ENCODE measurements at places on chromosomes 7 and 10.

DNA sequence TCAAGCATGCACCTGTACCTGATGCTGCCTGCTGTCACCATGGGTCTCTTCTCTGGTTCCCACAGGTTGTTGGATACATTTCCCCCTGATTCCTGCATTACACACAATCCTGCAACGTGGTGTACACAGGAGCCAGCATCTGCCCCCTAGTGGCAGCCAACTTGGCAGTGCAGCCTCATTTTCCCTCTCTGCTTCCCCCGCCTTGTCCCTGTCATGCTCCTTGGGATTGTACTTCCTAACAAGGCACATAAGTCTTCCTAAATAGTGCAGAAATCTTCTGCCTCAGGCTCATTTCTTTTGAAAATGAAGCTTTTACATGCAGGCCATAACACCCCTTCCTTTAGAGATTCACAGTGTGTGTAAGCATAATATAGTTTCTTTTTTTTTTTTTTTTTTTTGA lies 387.5 kb downstream of the CCSER2 start:
- no peak for DNase-seq

- no peak for DNase-seq
Measured at GRCh38 chr7:20503278-20503950, 112.1 kb upstream of the ABCB5 start.

DNA sequence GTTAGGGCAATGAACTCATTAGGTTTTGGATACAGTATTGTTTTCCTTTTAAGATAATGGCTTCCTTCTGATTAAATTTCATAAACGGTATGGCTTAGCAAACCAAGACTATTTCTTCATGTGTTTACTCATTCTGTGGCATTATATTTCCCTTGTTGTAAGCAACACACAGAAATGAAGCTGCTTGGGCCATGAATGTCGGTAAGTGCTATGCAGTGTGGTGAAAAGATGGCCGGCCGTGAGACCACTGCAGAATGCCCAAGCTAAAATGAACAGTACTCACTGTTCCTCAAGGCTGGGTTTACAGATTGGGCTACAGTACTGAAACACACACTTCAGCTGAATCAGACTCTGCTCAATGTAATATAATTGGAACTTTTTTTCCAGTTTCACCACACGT lies 8.1 kb downstream of the APBB1IP start:
- DNase-seq: no peak

- DNase-seq: no peak
Measured at GRCh38 chr7:38781991-38782390, 127.0 kb downstream of the VPS41 start.

DNA sequence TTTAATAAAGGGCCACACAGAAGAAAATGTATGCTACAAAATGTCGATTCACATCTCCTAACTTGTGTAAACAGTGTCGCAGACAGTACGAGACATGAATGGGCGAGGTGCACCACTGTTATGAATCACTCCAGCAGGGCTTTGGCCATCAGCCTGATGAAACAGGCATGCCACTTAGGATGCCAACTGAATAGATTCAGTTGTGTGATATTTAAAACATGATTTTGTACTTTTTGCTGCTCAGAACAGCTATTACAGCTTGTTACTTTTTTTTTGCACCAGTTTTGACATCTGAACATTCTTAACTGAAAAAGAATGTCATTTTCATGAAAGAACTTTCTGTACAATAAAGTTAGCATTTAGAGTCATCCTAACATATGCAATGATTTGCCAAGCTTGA lies 138.1 kb downstream of the VTI1A start:
- DNase-seq: no peak

GRCh38 chr7:128773604-128774003 lies 2.0 kb downstream of the OPN1SW start:
- no peak for DNase-seq

- no peak for DNase-seq
Measured at GRCh38 chr10:94631077-94631875, 52.3 kb upstream of the CYP2C18 start.

DNA sequence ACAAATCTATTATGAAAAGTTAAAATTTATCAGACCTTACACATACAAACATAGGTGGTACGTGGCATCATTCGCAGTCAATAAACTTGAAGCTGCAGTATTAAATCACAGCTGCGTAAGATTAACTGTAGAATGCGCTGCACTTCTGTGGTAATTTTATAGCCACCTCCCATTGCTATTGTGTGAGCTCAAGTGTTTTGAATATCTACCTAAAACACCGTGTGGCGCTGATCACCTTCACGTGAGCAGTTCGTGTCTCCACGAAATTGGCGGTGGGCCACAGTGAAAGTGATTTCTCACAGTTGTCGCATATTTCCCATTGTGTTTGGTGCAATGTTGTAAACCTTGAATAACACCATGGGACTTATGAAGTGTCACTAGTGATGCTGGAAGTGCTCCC lies 102.8 kb downstream of the PLPP4 start:
- no peak for DNase-seq

GRCh38 chr7:78792006-78792405 lies 661.5 kb downstream of the MAGI2 start:
- no peak for DNase-seq

- no peak for DNase-seq
Measured at GRCh38 chr7:142654398-142654797, 94.9 kb upstream of the PRSS1 start.

GRCh38 chr10:106424981-106425380 lies 739.5 kb downstream of the SORCS1 start:
- DNase-seq: no peak

DNA sequence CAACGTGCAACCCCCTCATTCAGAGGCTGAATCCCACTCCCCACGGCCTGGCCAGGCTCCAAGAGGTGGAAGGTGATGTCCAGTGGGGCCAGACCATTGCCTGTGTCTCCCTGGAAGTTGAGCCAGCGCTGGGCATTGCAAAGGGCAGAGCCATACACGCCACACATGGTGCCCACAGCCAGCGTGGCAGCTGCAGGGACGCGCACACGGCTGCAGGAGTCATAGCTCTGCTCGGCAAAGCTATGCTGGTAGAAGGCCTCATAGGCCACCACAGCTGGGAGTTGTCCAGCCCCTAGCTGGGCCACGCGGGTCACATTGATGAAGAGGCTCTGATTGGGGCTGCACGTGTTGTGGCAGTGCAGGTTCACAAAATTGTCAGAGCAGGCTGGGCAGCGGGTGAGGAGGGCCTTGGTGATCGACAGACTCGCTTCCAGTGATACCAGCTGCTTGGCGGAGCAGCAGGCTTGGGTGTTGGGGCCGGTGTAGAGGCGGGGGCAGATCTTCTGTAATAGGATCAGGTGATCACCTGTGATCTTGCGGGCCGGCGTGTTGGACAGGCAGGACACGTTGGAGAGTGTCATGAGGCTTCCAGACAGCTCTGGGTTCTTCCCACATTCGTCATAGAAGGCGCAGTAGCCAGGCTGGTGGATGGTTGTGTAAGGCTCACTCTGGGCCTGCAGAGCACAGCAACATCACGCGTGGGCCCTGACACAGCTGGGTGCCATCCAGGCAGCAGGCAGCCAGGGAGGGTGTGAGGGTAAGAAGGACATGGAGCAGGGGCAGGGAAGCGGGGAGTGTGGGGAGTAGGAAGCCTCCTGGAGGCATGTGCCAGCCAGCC lies 1.2 kb downstream of the NPC1L1 start:
- DNase-seq: no peak

- DNase-seq: no peak
Measured at GRCh38 chr10:30967650-30968410, 63.8 kb downstream of the ZNF438 start.

GRCh38 chr7:66542049-66542448 lies 86.6 kb upstream of the KCTD7 start:
- no peak for DNase-seq

- DNase-seq: no peak
Measured at GRCh38 chr10:88840104-88840503, 11.5 kb downstream of the ANKRD22 start.

DNA sequence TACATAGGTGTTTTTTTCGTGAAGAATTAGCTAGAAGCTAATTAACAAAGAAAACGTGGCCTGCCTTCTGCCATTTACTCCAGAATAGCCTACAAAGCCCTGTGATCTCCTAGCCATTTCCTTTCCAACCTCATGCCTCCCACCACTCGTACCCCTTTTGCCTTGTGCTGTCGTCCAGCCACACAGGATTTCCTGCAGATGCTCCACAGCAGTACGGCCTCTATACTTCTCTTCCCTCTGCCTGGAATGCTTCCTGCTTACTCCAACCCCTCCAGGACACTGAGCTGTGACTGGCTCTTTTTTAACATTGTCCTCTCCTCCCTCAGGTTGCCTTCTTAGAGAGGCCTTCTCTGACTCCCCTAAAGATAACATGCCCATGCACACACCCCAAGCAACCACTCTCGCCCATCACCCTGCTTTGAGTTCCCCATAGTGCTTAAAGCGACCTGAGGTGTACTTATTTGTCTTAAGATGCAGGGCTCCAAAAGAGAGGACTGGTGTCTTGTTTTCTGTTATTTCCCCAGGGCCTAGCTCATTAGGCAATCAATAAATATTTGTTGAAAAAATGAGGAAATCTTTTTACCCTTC lies 32.7 kb downstream of the STK17A start:
- DNase-seq: no peak

- DNase-seq: no peak
Measured at GRCh38 chr7:144437370-144438191, 34.1 kb upstream of the NOBOX start.

- no peak for DNase-seq
Measured at GRCh38 chr7:83824214-83824613, 175.3 kb upstream of the SEMA3E start.

GRCh38 chr10:73886661-73887293 lies 12.4 kb upstream of the CAMK2G start:
- DNase-seq: no peak

DNA sequence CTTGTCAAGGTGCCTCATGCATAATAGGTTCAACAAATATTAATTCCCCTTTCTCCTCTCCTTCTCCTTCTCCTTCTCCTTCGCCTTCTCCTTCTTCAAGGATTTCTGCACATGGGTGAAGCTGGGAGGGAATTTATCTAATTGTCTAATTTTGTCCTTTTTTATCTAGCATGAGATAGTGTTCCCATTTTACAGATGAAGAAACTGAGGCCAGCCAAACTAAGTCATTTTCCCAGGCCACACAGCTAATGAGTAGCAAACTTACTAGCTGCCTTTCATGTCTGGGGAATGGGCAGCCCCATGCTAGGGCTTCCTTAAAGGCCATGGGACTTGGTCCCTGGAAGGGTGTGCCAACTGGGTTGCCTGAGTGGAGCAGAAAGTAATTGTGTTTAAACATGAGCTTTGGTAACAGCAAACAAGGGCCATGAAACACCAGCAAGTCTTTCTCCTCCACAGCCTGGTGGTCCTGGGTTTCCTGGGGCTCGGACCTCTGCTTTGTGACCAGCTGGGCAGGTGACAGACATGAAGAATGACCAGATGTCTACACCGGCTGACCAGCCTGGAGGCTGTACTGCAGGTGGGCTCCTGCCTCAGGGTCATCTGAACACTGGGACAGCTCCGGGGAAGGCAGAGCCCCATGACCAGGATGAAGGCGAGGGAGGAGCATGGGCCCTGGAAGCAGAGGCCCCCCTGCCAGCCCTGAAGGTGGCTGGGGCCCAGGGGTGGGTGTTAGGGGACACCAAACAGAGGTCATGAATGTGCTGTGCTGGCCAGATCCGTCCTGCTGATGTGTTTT lies 138.0 kb downstream of the PTPN20 start:
- DNase-seq: no peak

GRCh38 chr7:151066273-151066974 lies 7.0 kb downstream of the SLC4A2 start:
- DNase-seq: no peak

GRCh38 chr7:95780665-95781064 lies 8.3 kb downstream of the DYNC1I1 start:
- no peak for DNase-seq

- no peak for DNase-seq
Measured at GRCh38 chr10:93152136-93152535, 78.4 kb downstream of the CYP26A1 start.

DNA sequence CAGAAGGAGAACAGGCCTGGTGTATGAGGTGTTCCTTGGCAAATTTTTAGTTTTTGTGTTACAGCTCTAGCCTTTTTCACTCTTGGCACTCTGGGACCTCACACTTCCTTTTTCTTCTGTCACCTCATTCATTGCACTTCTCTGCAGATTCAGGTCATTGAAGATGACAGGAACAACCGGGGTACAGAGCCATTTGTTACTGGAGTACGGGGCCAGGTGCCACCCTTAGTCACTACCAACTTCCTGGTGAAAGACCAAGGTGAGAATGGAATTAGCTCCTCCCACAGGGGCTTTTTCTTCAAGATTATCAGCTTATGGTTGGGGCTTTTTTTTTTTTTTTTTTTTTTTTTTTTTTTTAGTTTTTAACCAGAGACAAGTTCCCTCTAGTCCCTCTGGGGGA lies 18.5 kb upstream of the CHCHD1 start:
- DNase-seq: no peak

- peak; percentile 23 for DNase-seq
Measured at GRCh38 chr7:93890041-93890463, 501 bp downstream of the TFPI2 start.

GRCh38 chr7:990352-990932 lies 7.5 kb downstream of the CYP2W1 start:
- DNase-seq: no peak

GRCh38 chr7:33761449-33762080 lies 143.8 kb upstream of the BMPER start:
- DNase-seq: no peak

DNA sequence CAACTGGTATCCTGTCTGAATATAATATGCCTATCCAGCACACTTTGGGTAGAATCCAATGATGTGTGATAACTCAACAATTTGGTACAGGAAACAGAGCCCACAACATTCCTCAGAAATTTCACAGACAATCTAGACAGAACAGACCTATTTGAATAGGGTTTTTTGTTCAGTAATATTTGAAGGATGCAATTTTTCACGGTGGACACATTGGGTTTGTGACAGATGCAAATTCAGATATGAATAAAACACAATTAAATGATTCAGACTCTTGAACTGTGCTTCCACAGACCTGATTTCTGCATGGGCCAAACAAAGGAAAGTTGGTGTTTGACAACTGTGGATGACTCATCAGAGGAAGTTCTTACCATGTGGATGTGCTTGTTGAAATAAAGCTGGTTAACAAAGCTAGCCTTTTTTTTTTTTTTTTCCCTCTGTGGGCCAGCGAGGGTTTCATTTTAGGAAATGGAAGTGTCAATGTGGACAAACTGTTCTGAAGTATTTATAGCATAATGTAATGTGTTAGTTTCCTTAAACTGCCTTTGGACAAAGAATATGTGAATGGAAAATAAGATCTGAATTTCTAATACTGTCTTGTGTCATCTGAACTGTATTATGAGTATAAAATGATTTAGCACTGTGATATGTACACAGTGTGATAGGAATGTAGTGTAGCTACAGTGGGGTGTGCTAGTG lies 43.2 kb upstream of the FAM133B start:
- no peak for DNase-seq

DNA sequence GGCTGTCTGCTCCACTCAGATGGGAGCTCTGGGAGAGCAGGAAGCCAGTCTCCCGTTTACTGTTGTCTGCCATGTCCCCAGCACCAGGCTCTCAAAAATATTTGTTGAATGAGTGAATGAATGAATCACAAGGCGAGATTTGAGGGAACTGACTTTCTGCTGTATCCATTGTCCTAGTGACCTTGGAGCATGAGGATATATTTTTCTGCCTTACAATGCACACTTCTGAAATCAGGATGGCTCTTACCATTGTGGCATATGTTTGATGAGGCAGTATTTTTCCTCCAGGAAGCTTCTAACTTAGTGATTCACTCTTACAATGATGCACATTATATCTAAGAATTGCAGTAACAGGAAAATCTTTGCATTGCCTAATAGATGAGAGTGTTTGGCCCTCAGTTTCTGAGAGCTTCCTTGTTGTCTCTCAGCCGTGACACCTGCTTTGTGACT lies 136.4 kb downstream of the RPS24 start:
- no peak for DNase-seq

Measured in DMS79 (cell line).